NCI-H1694 treated with DMSO at 0.1 percent for 48 hours (cell line): ENCODE measurements at places on chromosomes 2 and 18.

- no peak for DNase-seq
These were observed 548.8 kb upstream of the NRP2 start for GRCh38 chr2:205133544-205133943.

- DNase-seq = no peak
These were observed 133.5 kb downstream of the CERS6 start for GRCh38 chr2:168589236-168590211.

DNA sequence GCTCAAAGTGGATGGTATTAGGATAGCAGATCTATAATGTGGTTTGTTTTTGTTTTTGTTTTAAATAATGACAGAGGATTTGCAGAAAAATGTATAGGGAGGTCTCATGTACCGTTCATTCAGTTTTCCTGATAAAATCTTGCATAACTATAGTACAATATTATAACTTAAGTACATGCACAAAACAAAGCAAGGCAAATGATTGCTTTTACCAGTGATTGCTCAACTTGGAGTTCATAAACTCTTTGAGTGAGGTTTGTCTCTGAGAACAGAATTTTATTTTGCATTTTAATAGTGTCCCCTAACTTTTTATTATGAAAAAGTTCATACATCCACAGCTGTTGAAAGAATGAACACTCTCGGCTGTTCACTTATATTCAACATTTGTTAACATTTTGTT is 96.6 kb downstream of the MAP4K4 start:
- DNase-seq = no peak

DNA sequence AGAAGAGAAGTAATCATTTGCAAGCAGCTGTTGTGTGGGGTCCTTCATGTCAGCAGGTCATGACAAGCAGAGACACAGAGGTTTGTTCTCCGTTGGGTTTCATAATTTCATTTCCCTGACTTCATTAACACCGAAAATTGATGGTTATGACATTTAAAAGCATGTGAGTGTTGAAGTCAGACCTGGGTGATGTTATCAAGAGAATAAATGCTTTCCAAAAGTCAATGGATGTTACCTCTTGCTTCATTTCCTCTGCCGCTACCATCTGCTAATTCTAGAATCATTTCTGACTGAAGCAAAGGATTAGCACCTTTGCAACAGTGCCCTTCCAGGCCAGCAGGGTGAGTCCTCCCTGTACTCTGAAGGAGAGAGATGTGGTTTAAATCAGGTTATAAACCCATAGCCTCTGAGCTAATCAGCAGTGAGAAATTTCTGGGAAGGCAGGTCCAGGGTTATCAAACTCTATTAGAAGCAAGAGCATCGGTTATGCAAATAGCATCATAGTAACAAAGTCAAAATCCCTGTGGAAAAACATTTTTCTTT is 446.2 kb downstream of the PIK3C3 start:
- no peak for DNase-seq

GRCh38 chr2:121886059-121886458 is 130.6 kb downstream of the TSN start:
- no peak for DNase-seq

GRCh38 chr2:150806336-150806735 is 318.9 kb upstream of the RND3 start:
- DNase-seq = no peak

DNA sequence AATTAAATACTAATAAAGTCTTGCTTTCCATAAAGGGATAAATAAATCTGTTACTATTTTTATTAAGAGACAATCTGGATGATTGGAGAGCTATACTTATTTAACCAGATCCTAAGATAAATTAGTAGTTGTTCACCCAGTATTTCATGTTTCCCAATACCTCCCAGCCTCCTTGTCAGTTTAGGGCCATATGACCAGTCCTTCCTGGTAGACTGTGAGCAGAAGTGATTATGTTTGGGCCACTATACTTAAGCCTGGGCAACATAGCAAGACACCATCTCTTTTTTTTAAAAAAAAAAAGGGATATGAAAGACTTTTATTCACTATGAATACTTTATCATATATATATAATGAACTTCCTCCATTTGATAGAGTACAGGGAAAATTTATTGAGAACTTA is 48.8 kb upstream of the PPM1B start:
- DNase-seq = no peak

- DNase-seq = peak; percentile 70
These were observed 47.5 kb upstream of the STAM2 start for GRCh38 chr2:152222975-152223637.

DNA sequence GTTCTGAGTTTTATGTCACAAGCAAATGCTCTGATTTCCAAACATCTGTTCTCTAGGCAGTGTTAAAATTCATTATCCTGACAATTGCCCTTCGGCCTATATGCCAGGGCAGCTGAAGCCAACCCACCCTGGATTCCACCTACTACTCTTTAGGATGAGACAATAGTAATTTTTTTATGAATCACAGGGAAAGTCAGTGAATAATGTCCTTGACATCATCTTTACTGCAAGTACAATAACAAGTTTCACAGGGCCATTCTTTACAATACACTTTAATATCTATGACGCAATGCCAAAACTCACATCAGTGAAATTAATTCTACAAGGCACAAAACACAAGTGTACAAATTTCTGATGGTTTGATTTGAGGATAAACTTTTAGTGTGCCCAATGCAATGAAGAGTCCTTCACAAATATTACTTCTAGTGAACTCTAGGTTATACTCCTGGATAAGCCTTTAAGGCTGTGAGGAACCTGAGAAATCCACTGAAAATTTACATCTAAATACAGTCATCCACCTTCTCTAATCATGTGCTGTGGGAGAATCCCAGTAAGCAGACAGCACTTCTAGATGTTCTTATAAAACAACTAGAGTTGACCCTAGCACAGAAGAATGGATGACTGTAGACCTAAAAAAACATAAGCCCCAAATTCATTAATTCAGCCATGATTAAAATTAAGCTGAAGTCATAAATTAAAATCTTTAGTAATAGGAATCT is 77.3 kb upstream of the CTLA4 start:
- DNase-seq = no peak

DNA sequence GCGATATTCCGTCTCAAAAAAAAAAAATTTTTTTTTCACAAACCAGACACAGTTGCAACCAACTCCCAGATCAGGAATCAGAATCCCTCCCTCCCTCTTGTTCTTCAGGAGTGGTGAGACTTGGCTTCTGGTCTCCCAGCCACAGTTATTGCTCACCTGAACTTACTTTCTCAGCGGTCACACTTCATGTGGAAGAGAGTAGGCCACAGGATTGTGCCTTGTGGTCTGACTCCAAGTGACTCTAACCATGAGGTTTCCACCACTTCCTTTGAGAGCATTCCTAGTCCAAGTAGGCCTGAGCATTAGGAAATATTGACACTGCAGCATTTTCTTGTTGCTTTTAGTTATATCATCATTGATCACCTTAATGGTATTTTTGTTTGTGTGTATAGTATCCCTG is 12.1 kb downstream of the FMNL2 start:
- DNase-seq = no peak

- no peak for DNase-seq
These were observed 342.7 kb downstream of the TDRD15 start for GRCh38 chr2:21466341-21466927.

DNA sequence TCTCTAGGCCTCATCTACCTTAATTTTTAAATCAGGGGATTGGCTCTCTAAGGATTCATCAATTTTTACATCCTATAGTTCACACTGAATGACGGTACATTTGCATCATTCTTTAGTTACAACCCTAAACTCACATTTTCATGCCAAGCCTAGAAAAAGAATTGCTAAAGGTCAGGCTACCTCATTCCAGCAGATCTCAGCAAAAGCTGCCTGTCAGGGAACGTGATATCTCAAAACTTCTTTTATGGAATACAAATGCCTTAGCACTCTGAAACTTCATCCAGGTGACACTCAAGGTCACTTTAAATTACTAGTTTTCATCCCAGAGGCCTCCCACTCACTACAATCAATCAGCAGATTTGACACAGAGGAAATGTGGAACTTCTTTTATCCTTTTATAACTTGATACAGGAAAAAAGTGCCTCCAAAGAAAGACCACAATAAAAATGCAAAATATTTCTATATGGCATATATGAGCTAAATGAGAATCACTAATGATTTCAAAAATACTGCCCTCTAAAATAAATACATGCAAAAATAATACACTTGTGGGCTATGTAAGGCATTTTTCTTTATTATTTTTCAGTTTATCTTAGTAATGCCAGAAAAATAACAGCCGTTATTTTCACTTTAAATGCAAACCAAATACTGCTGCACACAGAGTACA is 91.5 kb downstream of the ARHGEF33 start:
- DNase-seq = no peak

DNA sequence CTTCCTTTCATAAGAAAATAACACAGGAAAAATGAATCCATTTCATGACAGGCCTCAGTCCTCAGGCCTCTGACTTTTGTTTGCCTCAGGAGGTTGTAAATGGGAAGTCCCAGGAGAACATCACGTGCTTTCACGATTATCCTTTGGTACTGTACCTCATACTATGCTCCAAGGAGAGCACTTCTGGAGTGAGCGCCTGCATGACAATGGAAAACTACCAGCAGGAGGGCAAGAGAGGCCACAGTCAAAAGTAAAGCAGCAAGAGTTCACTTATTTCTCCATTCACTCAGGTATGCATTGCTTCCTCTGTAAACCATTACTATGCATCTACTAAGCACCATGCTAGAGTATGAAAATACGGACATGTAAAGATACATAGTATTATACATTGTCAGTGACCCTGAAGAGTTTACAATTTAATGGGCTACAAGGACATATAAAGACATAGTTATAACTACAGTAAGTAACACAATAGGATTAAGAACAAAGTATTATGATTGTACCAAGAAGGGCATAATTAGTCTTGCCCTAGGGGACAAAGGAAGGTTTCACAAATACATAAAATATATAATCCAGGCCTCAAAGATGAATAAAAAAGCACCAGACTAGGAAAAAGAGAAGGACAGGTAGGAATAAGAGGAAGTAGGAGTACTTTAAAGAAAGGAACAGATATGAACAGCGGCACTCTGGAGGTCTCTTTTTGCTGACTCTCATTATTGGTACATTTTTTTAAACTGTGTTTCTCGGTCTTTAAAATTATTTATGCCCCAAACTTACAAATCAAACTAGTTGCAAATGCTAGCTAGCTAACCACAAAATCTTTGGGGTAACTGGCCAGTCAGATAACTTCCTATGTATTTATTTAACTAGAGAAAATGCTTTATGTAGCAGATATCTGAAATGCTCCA is 806.7 kb downstream of the NRXN1 start:
- no peak for DNase-seq

DNA sequence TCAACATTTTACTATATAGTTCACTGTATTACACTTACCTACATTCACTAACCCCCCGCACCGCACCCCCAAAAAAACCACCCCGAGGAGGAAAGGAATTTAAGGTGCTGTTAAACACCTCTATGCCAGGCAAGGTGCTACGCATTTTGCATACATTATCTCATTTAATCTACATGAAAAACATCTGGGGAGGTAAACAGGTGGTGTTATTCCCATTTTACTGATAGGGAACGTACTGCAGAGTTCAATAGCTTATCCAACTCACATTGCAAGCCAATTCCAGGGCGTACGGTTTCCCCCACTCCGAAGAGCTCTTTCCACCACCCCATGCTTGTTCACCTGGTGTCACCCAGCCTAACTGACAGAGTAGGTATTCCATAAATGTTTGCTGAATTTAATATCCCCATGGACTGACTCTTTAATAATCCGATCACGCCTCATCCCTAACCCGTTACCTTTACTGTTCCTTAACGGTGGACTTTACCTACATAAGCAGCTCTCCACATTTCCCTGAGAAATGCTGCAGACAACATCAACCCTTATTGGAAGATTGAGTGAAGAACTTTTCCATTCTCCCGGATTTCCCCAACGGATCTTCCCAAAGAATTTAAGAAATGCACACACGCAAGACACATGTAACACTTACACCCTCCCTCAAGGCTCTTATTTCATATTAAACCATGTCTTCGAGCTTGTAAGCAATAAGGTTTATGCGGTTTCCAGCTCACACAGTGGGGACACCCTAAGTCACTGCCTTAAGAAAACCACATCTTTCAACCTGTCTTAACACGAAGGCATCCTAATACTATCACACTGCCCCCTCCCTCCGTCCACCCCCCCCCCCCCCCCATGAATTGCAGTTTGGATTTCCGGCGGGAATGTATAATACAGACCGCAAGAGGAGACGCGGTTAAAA is 1.2 kb downstream of the RAPH1 start:
- no peak for DNase-seq

DNA sequence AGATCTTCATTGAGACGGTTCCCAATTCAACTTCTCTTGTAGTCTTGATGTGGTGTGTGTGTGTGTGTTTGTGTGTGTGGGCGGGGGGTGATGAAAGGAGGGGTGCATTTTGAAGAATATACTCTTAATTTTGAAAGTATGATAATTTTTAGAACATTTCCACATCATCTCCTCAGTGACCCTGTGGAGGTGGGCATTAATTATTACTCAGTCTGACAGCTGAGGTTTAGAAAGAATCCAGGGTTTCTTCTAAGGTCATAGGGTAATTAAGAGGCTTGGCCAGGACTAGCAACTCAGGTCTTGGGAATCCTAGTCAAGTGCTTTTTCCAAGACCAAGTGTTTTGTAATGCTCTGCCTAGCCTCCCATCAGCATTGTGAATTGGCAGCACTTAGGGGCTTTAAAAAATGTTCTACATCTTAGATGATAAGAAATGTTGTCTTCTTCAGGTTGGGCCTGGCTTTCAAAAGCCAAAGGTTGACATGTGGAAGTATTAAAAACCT is 100.5 kb downstream of the SPTBN1 start:
- no peak for DNase-seq

- no peak for DNase-seq
These were observed 113.7 kb upstream of the MAP4K3 start for GRCh38 chr2:39550701-39551285.

GRCh38 chr2:238924796-238925195 is 76.9 kb downstream of the TWIST2 start:
- DNase-seq = no peak

- DNase-seq = no peak
These were observed 346.8 kb downstream of the ANAPC1 start for GRCh38 chr2:111537078-111537655.

DNA sequence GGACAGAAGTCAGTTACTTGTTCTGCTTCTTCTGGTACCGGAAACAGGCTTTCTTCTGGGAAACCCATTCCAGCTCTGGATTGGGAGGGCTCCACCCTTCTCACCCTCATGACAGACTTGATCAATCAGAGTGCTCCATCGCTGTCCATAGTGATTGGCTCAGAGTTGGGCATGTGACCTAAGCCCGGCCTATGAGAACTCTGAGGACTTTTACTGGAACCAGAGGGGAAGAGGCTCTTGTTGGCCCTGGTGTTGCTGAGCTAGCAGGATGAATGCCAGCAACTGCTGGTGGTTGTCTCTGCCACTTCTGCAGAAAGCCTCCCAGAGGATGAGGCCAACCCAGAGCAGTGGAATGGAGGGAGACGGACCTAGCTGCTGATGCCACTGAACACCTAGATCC is 33.3 kb downstream of the TMEM37 start:
- DNase-seq = no peak

GRCh38 chr2:19805266-19805665 is 96.5 kb downstream of the TTC32 start:
- DNase-seq = no peak

GRCh38 chr18:35713545-35713944 is 132.0 kb downstream of the GALNT1 start:
- DNase-seq = no peak

GRCh38 chr18:22710673-22711191 is 222.4 kb upstream of the RBBP8 start:
- no peak for DNase-seq

GRCh38 chr2:202203348-202203747 is 35.0 kb downstream of the SUMO1 start:
- no peak for DNase-seq
